ENCODE measurements at places on chromosomes 11 and 22.

DNA sequence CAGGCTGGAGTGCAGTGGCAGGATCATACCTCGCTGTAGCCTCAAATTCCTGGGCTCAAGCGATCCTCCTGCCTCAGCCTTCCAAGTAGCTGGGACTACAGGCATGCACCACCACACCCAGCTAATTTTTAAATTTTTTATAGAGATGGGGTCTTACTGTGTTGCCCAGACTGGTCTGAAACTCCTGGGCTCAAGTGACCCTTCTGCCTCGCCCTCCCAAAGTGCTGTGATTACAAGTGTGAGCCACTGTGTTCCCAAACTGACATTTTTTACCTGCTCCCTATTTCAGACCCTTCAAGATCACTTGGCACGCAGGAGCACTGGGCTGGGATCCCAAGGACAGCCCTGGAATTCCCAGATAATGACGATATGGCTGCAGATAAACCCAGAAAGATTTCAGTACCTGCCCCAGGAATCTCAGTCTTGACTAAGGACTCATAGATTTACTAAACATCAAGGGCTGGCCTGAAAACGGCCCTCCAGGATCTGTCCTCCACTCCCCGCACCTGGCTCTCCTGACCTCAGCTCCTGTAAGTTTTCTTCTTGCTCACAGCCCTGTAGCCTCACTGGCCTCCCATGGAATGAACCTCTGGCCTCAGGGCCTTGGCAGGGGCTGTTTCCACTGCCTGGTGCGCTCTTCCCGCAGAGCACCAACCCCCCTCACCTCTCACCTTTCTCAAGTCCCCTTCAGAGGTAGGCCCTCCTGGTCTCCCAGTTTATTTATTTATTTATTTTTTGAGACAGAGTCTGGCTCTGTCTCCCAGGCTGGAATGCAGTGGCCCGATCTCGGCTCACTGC, 3.6 kb upstream of the CSNK1E start:
- no peak for DNase-seq

DNA sequence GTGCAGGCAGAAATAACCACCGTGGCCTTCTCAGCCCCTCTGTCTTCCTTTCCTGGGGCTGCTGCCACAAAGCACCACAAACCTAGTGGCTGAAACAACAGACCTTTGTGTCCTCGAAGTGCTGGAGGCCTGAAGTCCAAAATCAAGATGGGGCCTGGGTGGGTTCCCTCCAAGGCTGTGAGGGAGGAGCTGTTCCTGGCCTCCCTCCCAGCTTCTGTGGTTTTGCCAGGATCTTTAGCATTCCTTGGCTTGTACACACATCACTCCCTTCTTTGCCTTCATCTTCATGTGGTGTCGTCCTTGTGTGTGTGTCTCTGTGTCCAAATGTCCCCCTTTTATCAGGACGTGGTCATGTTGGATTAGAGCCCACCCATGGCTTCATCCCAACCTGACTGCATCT, 29.0 kb upstream of the PARVG start:
- DNase-seq: no peak

DNA sequence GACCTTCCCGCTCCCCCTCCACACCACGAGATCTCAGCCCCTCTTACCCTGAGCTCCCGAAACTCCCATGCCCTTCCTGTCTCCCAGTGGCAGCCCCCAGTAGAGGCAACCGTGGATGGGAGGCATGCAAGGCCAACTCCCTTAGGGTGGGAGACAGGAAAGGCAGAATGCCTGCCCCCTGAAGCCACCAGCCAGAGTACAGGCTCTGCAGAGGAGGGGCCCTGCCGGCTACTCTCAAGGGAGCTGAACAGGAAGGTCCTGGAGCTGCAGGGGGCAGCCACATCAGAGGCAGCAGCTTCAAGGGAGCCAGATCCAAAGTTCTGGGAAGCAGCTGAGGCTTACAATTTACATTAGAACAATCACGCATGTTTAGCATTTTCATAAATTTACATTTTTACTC, 38.3 kb downstream of the PDE2A start:
- no peak for DNase-seq

GRCh38 chr11:129768356-129768755, 47.3 kb upstream of the TMEM45B start:
- DNase-seq: no peak

DNA sequence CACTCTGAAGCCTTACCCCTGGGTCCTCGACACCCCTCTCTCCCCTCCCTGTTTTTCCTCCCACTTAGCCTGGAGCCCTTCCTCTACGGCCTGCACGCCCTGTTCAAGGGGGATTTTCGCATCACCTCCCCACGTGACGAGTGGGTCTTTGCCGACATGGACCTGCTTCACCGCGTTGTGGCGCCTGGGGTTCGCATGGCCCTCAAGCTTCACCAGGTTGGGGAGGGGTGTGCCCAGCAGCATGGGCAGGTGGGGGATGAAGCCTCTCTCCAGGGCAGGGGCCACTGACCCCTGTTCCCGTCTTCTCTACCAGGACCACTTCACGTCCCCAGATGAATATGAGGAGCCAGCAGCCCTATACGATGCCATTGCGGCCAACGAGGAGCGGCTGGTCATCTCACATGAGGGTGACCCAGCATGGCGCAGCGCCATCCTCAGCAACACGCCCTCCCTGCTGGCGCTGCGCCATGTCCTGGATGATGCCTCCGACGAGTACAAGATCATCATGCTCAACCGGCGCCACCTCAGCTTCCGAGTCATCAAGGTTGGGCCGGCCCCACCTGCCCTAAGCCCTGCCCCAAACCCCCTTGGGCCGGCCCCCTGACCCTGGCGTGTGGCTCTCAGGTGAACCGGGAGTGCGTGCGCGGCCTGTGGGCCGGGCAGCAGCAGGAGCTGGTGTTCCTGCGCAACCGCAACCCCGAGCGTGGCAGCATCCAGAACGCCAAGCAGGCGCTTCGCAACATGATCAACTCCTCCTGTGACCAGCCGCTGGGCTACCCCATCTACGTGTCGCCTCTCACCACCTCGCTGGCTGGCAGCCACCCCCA, 2.8 kb upstream of the SIPA1 start:
- DNase-seq: no peak

- DNase-seq: no peak
These were observed 7.4 kb upstream of the CREBZF start for GRCh38 chr11:85672105-85672902.

DNA sequence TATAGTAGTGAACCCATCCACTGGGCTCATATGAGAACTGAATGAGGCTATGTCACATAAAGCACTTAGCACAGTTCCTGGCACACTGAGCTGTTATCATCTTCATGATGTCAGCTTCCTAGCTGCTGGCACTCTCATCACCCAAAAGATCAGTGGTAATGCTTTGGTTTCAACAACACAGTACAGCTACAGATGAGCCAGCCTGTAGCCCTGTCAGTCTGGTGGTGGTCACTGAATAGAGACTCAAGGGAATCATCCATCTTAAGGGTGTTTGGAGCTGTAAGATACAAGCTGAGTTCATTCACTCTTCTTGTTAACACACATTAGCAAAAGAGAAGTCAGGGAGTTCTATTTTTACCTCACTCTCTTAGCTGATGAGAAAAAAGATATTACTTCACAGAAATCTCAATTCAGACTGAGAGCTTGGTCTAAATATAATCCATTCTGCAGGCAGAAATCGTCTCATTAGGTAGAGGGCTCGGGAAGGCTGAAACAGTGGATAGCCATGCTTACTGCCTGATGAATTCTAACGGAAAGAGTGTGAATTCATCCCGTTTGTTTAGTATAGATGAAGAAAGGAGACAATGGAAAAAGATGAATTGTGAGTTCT, 6.3 kb upstream of the SLC1A2 start:
- DNase-seq: no peak

DNA sequence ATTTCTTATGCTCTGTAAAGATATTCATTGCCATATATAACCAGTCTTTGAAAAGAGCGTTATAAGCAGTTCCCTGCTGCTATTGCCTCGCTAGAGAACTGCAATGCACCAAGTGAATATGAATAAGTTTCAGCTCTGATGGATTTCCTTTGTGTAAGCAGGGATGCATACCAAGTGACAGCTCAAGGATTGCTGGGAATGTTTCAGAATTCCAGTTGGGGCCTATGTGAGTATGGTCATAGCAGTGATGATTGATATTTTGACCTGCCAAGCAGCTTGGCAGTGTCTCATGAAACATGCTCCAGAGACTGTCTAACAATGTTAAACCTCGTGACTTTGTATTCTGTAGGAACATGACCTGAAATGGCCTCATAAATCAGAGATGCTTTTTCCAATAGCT, 312.6 kb downstream of the C11orf87 start:
- DNase-seq: no peak

- no peak for DNase-seq
These were observed 532 bp downstream of the BET1L start for GRCh38 chr11:206526-207207.

DNA sequence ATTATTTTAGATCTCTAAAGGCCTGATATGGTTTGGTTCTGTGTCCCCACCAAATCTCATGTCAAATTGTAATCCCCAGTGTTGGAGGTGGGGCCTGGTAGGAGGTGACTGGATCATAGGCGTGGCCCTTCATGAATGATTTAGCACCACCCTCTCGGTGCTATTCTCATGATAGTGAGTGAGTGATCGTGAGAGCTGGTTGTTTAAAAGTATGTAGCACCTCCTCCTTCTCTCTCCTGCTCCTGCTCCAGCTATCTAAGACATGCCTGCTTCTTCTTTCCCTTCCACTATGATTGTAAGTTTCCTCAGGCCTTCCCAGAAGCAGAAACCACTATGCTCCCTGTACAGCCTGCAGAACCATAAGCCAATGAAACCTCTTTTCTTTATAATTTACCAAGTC, 114.1 kb downstream of the SERGEF start:
- no peak for DNase-seq

- DNase-seq: no peak
These were observed 199.3 kb downstream of the TBC1D22A start for GRCh38 chr22:46961591-46962295.

Data from GM12878 (cell line).